Right lobe of liver (tissue), 6 donors: ENCODE measurements at places on chromosomes 5 and 9. TPM values are rescaled to one million over a fixed set of nuclear protein-coding genes. Genes with fewer than 3 reads are reported as not detected.
A peak's percentile ranks its signal among the peaks of the same experiment; 100 is the strongest.

- no peak for DNase-seq
Observed at GRCh38 chr9:96158909-96159575, 142.9 kb downstream of the HSD17B3 start.

GRCh38 chr5:109803854-109804253 is 114.1 kb downstream of the MAN2A1 start:
- DNase-seq: no peak

DNA sequence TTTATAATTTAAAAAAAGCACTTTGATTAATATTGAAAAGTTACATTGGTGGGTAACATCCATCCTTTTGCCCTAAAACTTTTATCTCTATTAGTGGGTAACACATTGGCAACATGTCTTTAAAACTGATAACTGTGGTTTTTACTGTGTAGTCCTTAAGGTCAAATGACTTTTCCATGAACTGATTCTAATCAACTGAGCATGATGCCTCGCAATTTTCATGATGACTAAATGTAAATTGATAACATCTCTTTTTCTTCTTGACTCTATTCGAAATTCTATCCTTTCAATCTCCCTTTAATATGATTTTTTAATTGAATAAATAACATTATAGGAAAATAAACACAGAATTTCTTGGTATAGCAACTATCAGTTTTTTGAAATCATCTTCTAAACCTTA is 6.3 kb upstream of the IL5 start:
- no peak for DNase-seq

DNA sequence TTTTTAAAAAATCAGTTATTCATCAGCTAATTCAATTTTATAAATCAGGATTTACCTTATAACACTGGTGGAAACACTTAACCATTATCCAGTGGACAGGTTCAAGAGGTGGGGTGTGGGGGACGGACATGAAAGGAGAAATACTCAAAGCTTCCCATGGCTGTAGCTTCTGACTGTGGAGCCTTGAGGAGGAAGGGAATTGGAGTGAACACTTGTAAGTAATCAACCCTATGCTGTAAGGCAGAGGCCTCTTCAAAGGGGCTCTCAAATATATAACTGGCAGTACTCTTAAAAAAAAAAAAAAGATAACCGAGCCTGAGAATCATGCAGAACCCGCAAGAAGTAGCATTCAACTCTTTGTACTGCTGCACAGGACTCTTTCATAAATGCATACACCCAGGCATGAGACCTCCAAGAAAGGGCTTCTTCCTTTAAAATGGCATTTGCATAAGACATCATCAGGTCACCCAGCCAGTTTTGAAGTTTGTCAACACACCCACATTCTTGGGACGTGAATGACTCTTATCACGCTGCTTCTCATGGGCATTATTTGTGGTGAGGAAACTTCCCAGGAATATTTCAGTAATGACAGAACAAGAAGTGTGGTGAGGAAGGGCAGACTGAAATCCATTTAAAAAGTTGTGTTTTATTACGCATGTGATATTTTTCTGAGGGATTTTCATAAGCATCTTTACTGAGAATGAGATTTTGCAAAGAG is 8.1 kb downstream of the OSMR start:
- no peak for DNase-seq

DNA sequence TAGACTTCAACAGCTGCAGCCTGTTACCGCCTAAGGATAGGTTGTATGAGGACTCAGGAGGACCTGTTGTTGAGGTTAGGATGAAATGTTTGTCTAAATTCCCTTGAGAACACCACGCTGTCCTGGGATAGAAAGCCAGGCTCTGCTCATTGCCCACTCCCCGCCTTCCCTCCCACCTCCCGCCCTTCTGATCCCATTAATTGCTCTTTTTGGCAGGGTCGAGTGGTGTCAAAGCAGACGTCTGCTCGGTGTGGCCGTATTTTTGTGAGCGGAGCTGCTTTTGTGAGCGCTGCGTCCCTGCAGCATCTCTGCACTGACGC is 62.3 kb downstream of the SPATA31C2 start:
- no peak for DNase-seq

DNA sequence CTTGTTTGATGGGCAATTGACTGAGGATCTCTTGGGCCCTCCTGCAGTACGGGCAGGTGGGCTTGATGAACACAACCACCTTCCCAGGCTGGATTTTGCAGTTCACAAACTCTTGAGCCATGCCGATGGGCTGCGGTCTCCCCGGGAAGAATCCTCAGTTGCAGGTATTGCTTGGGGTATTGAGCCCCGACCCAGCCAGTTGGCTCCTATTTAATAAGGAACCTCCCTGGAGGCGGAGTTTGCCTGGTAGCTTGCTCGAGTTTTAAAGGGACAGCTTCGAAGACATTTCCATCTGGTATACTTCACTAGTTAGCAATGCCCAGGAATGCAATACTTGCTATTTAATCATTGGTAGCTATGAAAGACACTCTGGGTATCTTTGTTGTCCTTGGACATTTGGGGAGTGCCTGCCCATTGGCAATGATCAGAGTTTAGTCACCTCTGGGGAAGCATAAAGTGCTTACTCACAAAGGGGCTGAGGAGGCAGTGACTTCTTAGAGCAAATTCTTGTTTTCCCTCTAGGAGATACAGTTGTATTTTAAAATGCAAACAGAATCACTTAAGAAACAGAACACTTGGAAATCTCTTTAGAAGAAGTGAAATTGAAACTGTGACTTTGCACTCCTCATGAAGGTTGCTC is at the start of gene GLRX:
Gene GLRX (minus strand): TSS at position 185 of the 640 bp plus-strand sequence. CDS start 64 bp downstream, at position 121.
- DNase-seq: peak; percentile 69

DNA sequence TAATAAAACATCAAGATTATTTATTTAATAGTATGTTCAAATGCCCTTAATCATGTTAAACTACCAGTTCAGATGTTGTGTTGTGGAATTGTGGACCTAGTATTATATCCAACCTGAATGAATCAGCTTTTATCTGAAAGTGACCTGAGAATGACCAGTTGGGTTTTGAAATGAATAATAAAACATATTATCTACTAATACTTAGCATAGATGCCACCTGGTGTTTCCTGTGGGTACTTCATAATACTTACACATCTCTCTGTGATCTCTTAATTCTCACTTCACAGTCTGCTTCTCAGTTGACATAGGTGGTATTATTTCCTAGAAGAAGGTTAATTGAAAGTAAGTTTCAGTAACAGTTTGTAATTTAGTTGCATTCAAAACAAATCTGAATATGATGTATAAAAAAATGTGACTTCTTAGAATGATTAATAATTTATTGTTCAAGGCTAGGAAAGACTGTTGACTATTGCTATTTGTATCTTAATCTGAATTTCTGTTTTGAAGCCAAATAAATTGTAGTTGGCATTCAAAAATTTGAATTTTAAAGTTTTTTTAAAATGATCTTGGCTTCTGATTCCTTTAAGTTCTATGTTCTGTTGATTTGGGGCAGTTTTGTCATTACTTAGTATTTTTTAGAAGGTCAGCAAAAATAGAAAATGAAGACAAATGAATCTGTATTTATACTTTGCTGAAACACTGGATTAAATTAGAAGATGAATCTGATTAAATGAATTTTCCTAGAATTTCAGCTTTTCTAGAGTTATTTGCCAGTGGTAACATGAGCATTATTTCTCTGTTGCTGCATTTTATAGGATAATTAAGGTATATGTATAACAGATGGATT is 48.2 kb downstream of the KIF2A start:
- no peak for DNase-seq

DNA sequence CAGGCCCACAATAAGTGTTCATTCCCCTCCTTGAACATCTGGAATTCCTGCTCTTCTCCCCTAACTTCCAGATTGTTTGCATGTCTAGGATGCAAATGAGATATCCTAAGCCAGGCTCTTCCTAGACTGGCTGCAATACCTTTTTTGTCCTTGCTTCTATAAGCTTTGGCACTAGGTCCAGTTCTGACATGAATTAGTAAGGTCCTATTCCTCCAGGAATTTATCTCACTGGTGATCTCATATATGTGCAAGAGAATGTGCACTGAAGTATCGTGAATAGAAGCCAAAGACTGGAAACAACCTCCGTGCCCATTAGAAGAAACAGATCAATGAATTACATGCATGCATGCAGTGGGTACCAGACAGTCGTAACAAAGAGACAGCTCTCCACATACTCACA is 25.2 kb downstream of the DUSP1 start:
- no peak for DNase-seq

- DNase-seq: no peak
Observed at GRCh38 chr5:93010616-93011015, 570.4 kb downstream of the NR2F1-AS1 start.

DNA sequence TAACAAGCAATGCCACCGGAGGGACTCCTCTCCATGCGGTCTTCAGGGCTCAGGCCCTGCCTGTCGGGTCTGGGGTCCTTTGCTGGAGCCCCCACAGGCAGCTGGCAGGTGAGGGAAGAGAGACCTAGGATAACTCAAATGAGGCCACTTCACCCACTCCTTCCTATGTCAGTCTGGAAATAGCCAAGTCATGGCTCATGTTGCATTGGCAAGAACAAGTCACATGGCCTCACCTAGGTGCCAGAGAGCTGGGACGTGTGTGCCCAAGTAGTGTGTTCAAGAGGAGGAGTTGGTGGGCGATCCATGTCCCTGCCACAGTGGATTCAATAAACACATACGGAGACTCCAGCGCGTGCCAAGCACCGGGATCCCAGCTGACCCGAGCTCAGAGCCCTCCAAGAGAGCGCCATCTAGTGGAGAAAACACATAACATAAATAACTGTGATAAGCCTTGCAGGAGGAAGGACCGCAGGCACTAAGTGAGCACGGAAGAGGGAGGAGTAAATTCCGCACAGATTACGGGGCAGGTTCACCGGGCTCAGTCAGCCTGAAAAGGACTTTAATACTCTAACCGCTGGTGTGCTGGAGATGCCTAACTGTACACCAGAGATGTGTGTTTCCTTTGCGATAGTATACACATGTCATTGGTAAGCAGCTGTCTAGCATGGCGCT is 580.8 kb downstream of the CCDC171 start:
- DNase-seq: peak; percentile 59

DNA sequence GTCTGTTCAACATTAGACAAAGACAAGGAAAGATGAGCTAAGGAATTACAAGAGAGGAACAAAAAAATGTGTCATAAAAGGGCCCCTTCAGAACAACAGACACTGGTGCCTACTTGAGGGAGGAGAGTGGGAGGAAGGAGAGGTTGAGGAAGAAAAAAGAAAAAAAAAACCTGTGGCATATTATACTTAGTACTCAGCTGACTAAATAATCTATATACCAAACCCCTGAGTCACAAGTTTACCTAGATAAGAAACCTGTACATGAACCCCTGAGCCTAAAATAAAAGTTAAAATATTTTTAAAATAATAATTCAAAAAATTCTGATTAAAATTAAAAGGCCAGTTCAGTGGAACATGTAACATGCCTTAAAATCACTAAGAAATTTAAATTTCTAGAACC is 107.3 kb downstream of the MTREX start:
- DNase-seq: no peak

GRCh38 chr9:137462396-137462985 is 3.4 kb upstream of the NSMF start:
- DNase-seq: no peak

DNA sequence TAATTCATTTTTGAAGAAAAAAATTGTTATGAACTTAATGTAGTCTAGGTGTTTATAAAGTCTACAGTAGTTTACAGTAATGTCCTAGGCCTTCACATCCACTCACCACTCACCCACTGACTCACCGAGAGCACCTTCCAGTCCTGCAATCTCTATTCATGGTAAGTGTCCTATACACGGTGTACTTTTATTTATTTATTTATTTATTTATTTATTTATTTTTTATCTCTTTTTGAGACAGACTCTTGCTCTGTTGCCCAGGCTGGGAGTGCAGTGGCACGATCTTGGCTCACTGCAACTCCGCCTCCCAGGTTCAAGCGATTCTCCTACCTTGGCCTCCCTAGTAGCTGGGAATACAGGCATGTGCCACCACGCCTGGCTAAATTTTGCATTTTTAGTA is 39.3 kb upstream of the PIK3R1 start:
- no peak for DNase-seq

GRCh38 chr9:75712700-75713099 is 177.8 kb upstream of the PCSK5 start:
- DNase-seq: no peak

- DNase-seq: no peak
Observed at GRCh38 chr5:142569905-142570304, 116.0 kb downstream of the FGF1 start.

- no peak for DNase-seq
Observed at GRCh38 chr9:93665128-93665636, 88.8 kb downstream of the PHF2 start.

DNA sequence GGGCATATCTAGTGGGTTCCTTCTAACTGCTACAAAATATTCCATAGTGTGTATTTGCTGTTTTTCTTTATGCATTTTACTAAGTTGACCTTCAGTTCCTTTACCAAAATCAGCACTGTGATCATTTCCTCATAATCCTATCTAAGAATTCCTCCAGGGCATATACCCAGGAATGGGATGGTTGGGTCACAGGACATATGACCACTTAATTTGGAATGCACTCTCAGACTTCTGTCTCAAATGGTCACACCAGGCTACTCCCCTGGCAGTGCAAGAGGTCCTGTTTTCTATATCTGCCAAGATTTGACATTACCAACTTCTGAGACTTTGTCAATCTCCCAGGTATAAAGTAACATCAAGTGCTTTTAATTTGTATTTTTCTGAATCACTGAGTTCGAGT is 63.9 kb downstream of the ADAMTS12 start:
- DNase-seq: no peak

GRCh38 chr5:87383216-87383615 is 29.5 kb downstream of the CCNH start:
- no peak for DNase-seq

Gene CCL27
- total RNA-seq: not detected

Gene GGTA1
- total RNA-seq: 3.5 TPM

Gene FOXD4L3
- not detected for total RNA-seq

Gene FOXD1
- total RNA-seq: not detected

Gene CCDC112
- total RNA-seq: 1.6 TPM

Gene PFN3
- not detected for total RNA-seq

Gene PCDHB14
- 1.00 TPM for total RNA-seq

Gene HTR4
- total RNA-seq: not detected

Gene LRRC26
- not detected for total RNA-seq

Gene KCNIP1
- total RNA-seq: not detected

Gene RBM22
- 16.3 TPM for total RNA-seq

Gene ADAMTS12
- 1.8 TPM for total RNA-seq

Gene SHISAL2B
- total RNA-seq: not detected

Gene MVB12B
- 7.2 TPM for total RNA-seq

Gene OSMR
- 10.7 TPM for total RNA-seq
